ENCODE measurements at places on chromosomes 3 and 15.

- no peak for DNase-seq
These were observed 700.1 kb downstream of the NLGN1 start for GRCh38 chr3:174097686-174098085.

GRCh38 chr3:64384561-64384960 lies 159.3 kb upstream of the PRICKLE2 start:
- no peak for DNase-seq

DNA sequence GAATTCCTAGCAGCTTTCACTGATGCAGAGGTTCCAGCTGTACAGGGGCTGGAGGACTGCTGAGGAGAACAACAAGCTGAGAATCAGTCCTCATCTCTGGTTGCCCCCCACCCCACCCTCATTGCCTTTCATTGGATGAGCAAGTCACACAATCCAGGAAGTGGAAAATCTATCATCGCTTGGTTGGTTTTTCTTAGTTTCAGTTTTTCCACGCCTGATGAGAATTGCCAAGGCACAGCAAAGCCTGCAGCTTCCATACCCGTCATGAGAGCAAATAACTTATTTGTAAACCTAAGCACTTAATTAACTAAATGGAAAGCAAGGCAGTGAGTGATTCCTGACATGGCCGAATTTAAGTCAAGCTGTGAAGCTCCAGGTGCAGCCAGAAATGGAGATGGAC lies 21.4 kb upstream of the LIPC start:
- DNase-seq: no peak

GRCh38 chr15:36497901-36498300 lies 81.5 kb upstream of the CDIN1 start:
- no peak for DNase-seq

DNA sequence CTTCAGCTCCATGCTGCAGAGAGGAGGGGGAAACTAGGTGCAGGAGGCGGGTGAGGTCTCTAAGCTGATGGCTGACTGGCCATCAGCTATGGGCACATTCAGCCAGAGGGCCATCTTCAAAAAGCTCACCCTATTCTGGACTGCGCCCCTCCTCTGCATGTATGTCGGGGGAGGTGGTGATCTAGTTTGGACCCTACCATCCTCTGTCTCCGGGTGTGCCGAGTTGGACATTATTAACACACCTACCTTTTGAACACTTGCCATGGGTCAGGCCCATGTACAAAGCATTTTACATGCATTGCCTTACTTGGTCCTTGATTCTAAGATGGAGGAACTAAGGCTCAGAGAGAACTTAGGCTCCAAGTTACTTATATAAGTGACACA lies 1.4 kb downstream of the NISCH start:
- DNase-seq: no peak

DNA sequence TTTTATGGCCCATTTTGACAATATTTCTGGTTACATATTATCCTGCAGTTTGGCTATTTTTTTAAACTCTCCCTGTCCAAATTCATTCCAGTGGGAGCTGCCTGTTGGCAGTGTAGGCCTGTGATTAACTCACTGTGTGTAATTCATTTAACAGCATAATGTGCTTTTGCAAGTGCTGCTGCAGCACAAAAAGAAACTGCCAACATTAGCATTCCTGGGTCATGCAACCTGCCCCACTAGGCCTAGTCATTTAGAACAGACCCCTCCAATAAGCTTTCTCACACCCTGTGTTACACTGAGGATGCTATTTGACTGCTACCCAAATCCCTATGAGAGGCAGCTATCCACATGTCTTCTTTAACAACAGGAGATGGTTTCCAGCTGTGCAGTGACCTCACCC lies 251.2 kb upstream of the UBE2E2 start:
- DNase-seq: no peak

DNA sequence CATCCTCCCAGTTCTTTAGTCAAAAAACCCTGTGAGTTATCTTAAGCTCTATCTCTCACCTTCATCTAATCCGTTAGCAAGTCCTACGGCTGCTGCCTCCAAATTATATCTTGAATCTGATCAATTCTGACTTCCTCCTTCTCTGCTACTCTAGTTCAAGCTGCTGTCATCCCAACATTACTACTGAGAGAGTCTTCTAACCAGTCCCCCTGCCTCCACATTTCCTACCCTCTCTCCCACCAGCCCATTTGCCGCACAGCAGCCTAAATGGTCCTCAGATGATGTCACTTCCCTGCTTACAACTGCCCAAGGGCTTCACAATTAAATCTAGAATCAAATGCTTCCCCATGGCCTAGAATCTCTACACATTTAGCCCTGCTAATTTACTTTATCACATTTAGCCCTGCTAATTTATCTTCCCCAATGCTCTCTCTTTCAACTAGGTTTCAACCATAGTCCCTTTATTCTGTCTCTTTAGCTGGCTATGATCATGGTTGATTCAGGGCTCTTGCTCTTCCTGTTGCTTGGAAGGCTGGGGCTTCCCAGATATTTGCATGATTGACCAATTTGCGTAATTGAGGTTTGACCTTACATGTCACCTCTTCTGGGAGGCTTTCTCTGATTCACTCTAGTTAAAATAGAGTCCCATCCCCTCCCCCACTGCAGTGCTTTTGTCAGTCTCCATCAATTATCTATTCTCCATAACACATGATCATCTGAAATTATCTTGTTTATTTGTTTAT lies 11.0 kb upstream of the ARL14 start:
- DNase-seq: no peak

GRCh38 chr3:29711255-29711771 lies 430.4 kb downstream of the RBMS3 start:
- DNase-seq: no peak

GRCh38 chr15:82549199-82549665 lies 9.0 kb upstream of the RPS17 start:
- DNase-seq: no peak

DNA sequence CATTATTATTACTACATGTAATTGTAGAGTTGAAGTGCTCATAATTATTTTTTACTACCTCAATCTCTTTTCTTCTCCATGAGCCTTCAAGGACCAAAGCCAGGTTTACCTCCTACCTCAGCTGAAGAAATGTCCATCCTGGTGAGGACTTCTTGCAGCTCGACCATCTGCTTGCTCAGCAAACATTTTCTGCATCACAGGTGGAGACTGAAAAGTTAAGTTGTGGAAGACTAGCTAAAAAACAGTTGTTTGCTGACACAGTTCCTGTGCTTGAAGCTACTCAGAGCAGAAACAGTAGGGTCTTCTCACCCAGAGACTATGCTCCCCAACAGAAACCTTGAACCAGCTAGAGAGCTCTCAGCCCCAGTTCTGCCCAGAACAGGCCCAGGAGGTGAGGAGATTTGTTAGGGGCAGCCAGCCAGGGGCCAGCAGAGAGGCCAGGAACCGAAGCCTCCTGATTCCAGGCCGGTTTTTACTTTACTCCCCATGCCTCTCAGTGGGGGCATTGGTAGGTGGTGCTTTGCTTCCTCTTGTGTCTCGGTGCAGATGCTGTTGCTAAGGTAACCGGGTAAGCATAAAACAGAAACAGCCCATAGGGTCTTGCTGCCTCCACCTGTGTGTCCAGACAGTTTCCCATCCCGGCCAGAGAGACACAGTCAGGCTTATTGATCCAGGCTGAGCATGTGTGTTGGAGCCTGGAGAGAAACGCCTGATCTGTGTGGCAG lies 54.9 kb downstream of the CCNL1 start:
- no peak for DNase-seq

DNA sequence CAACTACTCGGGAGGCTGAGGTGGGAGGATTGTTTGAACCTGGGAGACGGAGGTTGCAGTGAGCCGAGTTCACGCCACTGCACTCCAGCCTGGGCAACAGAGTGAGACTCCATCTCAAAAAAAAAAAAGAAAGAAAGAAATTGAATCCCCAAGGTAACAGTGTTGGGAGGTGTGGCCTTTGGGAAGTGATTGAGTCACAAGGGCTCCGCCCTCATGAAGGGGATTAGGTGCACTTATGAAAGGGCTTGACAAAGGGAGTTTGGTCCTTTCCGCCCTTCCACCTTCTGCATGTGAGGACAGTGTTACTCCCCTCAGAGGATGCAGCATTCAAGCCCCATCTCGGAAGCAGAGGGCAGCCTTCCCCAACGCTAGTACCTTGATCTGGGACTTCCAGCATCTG lies 21.3 kb downstream of the POC1A start:
- DNase-seq: no peak

GRCh38 chr3:45194791-45195190 lies 31.3 kb downstream of the TMEM158 start:
- DNase-seq: no peak

- no peak for DNase-seq
These were observed 11.7 kb upstream of the HHATL start for GRCh38 chr3:42714171-42714852.

DNA sequence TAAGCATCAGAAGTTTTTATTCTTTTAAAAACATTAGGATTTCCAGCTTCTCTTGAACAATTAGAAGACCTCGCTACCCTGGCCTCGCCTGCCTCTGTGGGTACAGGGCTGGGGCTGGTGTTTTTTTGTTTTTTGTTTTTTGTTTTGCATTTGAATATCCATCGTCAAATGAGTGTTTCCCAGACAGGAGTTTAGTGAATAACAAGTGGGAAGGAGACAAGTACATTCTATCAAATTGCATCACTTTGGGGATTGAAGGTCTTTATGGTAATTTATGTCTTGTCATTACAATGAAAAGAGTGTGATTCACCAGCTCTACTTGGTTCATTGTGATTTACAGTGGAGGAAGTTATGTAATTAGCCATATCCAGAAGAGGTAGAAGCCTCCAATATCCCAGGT lies 161.1 kb upstream of the UBE2E1 start:
- DNase-seq: no peak

GRCh38 chr3:14323401-14324223 lies 78.8 kb upstream of the SLC6A6 start:
- DNase-seq: no peak

- no peak for DNase-seq
These were observed 110.2 kb downstream of the ATP1B3 start for GRCh38 chr3:141986548-141987107.

DNA sequence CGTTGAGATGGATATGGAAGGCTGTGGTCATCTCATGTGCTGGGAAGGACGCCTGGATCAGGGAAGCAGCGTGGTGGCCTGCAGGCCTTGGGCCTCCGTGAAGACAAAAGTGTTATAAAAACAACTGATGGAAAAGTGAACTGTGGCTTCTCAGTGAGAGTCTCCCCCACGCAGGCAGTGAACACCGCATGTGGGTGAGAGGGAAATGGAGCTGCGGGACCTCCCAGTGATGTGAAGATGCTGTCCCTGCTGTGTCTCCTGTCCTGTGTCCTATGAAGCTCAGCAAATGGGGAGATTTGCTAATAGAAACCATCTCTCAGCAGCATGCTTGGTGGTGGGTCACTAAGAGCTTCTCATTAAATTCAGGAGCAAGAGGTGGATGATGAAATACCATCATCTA lies 25.1 kb downstream of the NSMCE3 start:
- DNase-seq: no peak

- DNase-seq: no peak
These were observed 6.8 kb upstream of the ONECUT1 start for GRCh38 chr15:52796753-52797520.

DNA sequence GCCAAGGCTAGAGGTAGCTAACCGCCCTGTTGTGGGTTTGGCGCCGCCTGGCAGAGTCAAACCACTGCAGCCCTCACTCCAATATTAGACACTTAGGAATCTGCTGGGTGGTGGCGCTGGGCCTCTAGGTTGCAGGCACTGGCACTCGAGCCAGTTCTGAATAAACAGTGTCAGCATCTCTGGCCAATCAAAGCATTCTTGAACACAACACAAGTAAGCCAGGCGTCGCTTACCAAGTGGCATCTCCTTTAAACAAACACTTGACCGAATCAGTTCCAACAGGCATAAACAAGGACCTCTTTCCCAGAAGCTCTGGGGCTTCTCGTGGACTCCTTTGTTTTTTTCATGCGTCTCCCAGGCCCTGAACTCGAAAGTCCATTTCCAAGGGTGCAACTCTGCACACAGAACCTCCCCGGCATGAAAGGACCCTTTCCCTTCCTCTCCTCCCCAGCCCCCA lies 82.3 kb downstream of the LRIG1 start:
- DNase-seq: no peak

DNA sequence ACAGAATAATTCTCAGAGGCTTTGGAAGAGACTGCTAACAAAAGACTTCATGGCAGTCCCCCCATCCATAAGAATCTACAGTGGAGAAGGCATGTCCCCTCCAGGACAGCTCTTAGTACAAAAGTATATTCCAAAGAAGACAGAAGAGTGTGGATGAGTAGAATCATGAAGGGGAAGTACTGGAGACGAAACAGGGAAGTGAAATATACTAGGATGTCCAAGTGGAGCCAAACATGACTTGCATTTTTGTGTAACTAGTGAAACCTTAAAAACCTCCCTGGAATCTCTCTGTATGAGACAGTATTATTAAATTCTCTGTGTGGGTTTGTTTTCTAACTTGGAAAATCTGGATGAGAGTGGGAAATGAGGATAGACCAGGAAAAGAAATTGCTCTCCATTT lies 312.4 kb downstream of the RSL24D1 start:
- no peak for DNase-seq

GRCh38 chr15:52294881-52295420 lies 653 bp downstream of the MYO5C start:
- DNase-seq: peak; percentile 21

DNA sequence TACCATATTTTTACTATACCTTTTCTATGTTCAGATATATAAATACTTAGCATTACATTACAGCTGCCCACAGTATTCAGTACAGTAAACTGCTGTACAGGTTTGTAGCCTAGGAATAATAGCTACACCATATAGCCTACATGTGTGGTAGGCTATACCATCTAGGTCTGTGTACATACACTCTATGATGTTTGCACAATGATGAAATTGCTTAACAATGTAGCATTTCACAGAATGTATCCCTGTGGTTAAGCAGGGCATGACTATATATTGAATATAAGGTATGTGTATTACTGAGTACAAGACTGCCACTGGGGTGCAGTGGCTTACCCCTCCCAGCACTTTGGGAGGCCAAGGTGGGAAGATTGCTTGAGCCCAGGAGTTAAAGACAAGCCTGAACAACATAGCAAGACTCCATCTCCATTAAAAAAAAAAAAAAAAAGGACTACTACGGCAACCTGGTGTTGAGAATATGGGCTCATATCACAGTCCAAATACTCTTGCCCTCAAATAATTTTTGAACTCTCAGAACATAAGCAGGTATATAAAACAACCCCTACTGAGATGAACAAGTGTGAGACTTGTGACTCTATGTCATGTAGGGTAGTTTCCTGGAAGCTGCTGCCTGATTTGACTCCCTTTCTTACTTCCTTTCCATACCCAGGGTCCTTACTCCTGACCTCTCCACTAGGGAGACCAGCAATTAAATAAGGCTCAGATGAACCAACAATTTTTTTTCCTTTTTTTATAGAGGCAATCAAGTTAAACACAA lies 4.8 kb downstream of the PPP1R14D start:
- no peak for DNase-seq

DNA sequence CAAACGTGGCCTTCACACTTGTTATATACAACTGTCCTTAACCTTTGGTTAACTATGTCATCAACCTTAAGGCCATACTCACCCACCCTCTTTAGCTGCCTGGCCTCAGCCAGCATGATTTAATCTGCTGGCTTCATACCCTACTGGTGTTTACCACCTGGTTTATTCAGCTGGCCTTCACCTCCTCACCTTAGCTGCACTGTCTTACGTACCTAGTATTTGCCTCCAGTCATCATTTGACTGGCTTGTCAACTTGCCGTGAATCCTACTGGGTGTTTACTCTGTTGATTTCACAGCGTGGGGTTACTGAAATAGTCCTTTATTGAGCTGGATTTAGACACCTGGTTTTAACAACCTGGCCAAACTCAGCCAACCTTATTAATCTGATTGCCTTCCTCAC lies 102.8 kb downstream of the IL12A start:
- no peak for DNase-seq

- DNase-seq: peak; percentile 17
These were observed 880 bp downstream of the PPP4R2 start for GRCh38 chr3:72997421-72997961.
